ENCODE measurements at places on chromosomes 1 and 21. TPM values are rescaled to one million over a fixed set of nuclear protein-coding genes. Genes with fewer than 3 reads are reported as not detected.

Gene SLC35F3
- 1.5 TPM for polyA plus RNA-seq

Gene TFF2
- not detected for polyA plus RNA-seq

Gene RNU1-1
- not detected for polyA plus RNA-seq

GRCh38 chr1:116733476-116734365, 20.5 kb upstream of the CD2 start:
- peak; percentile 60 for DNase-seq

Gene NDC1
- 14.6 TPM for polyA plus RNA-seq

Gene C1QB
- polyA plus RNA-seq = not detected

Gene C4BPB
- not detected for polyA plus RNA-seq

- peak; percentile 12 for DNase-seq
Observed at GRCh38 chr1:58982259-58982998, 198.6 kb upstream of the JUN start.

Gene OR6K3
- not detected for polyA plus RNA-seq

Gene DCST1
- not detected for polyA plus RNA-seq

DNA sequence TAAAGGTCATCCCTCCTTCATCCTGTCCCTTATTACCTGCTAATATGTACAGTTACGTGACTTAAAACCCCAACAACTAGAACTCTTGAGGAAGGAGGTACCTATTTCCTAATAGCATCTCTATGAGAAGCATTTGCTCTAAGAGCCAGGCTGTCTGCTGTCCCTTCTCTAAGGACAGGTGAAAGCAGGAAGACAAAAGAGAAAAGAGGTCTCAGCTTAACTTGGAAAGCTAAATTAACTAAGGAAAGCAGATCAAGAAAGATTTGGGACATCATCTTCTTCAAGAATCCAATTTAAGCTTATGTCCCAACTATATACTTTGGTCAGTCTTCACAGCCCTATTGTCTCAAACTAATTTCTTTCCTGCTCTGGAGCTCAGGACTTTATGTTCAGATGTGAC, 2.9 kb downstream of the EGLN1 start:
- DNase-seq = no peak

Gene C1orf167
- not detected for polyA plus RNA-seq

DNA sequence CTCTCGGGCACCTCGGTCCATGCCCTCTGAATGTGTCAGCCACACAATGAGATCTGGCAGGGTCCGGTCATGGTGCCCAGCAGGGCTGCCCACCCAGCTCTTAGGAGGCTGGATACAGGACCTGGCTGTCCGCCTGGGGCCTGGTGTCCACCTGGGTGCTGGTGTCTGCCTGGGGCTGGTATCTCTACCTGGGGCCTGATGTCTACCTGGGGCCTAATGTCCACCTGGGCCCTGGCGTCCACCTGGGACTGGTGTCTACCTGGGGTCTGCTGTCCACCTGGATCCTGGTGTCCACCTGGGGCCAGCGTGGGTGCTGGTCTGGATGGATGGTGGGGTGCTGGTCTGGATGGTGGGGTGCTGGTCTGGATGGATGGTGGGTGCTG, 45.1 kb upstream of the ACTRT2 start:
- DNase-seq = no peak

- DNase-seq = no peak
Observed at GRCh38 chr1:209387969-209388329, 195.6 kb upstream of the CAMK1G start.

Gene RAB3B
- 10.2 TPM for polyA plus RNA-seq

Measured in SK-N-SH (cell line).